ENCODE measurements at places on chromosomes 11 and 22. TPM values are rescaled to one million over a fixed set of nuclear protein-coding genes. Genes with fewer than 3 reads are reported as not detected.

The CCDC89 gene
- 2.8 TPM for total RNA-seq

The GUCY1A2 gene
- 0.16 TPM for total RNA-seq

The C11orf52 gene
- 0.33 TPM for total RNA-seq

The DRICH1 gene
- not detected for total RNA-seq

The CATSPER1 gene
- 3.0 TPM for total RNA-seq

The SELENOH gene
- total RNA-seq: 183 TPM

The MS4A14 gene
- total RNA-seq: not detected

The KRTAP5-10 gene
- total RNA-seq: not detected

The CRYBB3 gene
- not detected for total RNA-seq

The DGAT2 gene
- 0.24 TPM for total RNA-seq

DNA sequence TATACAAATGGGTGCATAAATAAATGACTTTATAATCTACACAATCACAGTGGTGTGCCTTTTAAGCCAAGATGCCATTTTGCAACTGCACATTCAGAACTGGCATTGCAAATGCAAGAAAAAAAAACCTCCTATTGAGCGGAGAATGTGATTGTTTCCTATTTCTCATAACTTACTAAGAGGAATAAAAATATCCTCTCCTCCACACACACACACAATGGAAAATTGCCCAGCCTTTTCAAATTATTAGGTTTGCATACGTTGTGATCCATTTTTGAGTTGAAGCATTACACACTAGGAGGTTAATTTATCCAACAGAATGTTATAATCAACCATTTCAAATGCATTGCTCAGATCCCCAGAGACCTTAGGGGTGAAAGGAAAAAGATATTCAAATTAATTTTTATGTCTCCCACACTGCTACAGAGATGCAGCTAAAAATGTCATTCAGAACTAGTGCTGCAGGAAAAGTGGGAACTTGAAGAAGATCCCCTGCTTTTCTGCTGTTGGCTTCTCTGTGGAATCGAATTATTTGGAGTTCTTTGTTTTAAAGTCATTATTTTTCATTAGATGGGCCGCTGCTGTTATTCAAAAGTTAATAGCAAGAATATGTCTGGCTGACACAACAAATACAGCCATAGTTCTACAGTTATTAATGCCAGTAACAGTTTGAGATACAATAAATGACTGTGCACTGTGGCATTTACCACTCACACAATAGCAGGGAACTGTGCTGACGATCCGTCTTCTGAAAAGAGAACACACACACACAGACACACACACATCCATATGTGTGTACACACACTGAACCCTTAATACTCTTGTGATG lies 299.9 kb upstream of the ANO5 start:
- no peaks in the 10 kb centered on the region for H3K36me3 ChIP-seq
- DNase-seq: no peak
- no peak overlapping the region for H3K27ac ChIP-seq
- peaks cover 2% of the 10 kb centered on the region for H3K27me3 ChIP-seq
- H3K4me3 ChIP-seq: no peak overlapping the region
- no peaks in the 10 kb centered on the region for H3K4me1 ChIP-seq

DNA sequence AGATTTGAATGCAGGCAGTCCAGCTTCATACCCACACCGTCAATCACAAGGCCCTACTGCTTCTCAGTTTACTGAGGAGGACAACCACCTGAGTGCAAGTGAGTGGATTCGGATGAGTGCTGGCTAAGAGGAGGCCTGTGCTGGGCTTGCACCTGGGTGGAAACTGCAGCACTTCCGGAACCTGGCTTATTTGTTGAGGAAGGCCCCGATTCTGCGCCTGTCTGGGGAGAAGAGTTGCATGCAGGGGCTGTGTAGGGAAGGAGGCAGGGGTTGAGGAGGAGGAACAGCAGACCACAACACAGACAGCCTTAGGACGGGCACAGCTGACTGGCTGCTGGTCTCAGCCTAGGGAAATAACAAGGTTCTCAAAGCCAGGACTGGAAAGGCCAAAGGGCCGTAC lies 20.8 kb downstream of the ABTB2 start:
- DNase-seq: no peak
- no peaks in the 10 kb centered on the region for H3K36me3 ChIP-seq
- H3K4me3 ChIP-seq: no peak overlapping the region
- H3K4me1 ChIP-seq: peaks cover 15% of the 10 kb centered on the region

GRCh38 chr22:19035474-19036228 lies 86.6 kb downstream of the DGCR2 start:
- peaks cover 7% of the 10 kb centered on the region for H3K27me3 ChIP-seq
- H3K36me3 ChIP-seq: no peaks in the 10 kb centered on the region
- H3K4me3 ChIP-seq: no peak overlapping the region
- no peaks in the 10 kb centered on the region for H3K4me1 ChIP-seq

DNA sequence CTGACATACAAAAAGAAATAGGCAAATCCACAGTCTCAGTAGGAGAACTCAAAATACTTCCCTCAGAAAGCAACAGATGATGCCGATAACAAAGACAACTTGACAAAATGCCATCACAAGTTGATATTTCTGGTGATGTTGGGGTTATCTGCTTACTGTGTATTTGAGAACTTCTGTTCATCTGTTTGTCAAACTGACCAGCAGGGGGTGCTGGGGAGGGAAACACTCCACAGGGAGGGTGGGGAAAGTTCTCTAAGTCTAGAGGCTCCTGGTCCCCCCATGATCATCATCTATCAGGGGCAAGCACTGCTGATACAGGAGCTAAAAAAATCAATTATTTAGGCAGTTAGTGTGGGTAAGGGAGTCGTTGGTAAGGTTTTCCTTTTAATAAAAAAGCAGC lies 19.2 kb downstream of the GLYATL1 start:
- no peak overlapping the region for H3K27ac ChIP-seq
- peaks cover 12% of the 10 kb centered on the region for H3K27me3 ChIP-seq
- peaks cover 5% of the 10 kb centered on the region for H3K4me1 ChIP-seq
- H3K36me3 ChIP-seq: no peaks in the 10 kb centered on the region

DNA sequence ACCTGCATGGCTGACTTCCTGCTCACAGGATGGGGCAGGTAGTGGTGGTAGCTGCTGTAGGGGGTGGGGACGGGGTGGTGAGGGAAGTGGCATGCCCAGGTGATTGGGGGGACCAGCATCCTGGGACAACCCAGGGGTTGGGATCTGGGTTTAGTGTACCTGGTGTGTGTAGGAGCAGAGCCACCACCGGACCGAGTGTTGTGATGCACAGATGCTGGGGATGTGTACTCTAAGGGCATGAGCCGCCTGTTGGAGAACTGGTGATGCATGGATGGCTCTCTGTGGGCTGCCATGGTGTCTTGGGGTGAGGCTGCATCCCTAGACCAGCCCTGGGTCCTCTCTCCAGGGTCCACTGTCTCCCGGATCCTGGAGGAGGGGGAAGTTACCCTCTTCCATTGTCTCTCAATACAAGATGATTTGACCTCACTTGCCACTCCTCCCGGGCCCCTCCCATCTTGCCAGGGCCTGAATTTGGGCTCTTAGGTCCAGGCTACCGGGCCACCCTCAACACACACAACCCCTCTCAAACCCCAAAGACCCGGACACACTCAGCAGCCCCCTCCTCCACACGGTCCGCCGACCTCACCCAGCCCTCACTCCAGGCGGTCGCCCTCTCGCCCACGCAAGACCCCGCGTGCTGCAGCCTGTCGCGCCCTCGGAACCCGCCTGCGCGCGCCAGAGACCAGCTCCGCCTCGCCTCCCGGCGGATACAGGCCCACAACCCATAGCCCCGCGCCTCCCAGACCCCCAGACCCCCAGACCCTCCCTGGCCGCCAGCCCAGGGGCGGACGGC lies 619 bp downstream of the LRRC75B start:
- H3K27ac ChIP-seq: peak overlapping the region; percentile 38
- H3K36me3 ChIP-seq: no peaks in the 10 kb centered on the region
- DNase-seq: no peak
- peak overlapping the region; percentile 86 for H3K4me3 ChIP-seq
- H3K4me1 ChIP-seq: no peaks in the 10 kb centered on the region

DNA sequence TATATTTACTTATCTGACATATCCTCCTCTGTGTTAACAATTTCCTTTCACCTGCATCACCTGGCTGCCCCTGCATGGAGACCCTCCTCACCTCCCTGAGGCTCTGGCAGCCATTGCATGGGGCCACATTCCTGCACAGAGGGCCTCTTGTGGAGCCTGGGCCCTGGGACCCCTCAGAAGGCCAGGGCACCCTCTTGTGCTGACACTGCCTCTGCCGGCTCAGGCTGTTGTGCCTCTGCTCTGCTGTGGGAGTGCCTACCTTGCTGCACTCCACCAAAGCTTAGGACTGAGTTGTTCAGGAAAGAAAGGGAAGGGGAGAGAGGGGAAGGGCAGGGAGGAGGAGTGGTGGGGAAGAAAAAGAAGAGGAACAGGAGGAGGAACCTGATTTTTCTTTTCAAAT lies 194.5 kb downstream of the ADAMTS15 start:
- no peaks in the 10 kb centered on the region for H3K36me3 ChIP-seq
- no peak for DNase-seq

- no peaks in the 10 kb centered on the region for H3K27me3 ChIP-seq
- peaks cover 46% of the 10 kb centered on the region for H3K4me1 ChIP-seq
- H3K36me3 ChIP-seq: peaks cover 70% of the 10 kb centered on the region
- no peak overlapping the region for H3K4me3 ChIP-seq
Observed at GRCh38 chr11:36447514-36447913, 62.6 kb downstream of the TRAF6 start.

GRCh38 chr22:19535001-19535400 lies 10.8 kb upstream of the CLDN5 start:
- no peaks in the 10 kb centered on the region for H3K4me1 ChIP-seq
- no peaks in the 10 kb centered on the region for H3K36me3 ChIP-seq
- H3K4me3 ChIP-seq: no peak overlapping the region
- no peak overlapping the region for H3K27ac ChIP-seq

DNA sequence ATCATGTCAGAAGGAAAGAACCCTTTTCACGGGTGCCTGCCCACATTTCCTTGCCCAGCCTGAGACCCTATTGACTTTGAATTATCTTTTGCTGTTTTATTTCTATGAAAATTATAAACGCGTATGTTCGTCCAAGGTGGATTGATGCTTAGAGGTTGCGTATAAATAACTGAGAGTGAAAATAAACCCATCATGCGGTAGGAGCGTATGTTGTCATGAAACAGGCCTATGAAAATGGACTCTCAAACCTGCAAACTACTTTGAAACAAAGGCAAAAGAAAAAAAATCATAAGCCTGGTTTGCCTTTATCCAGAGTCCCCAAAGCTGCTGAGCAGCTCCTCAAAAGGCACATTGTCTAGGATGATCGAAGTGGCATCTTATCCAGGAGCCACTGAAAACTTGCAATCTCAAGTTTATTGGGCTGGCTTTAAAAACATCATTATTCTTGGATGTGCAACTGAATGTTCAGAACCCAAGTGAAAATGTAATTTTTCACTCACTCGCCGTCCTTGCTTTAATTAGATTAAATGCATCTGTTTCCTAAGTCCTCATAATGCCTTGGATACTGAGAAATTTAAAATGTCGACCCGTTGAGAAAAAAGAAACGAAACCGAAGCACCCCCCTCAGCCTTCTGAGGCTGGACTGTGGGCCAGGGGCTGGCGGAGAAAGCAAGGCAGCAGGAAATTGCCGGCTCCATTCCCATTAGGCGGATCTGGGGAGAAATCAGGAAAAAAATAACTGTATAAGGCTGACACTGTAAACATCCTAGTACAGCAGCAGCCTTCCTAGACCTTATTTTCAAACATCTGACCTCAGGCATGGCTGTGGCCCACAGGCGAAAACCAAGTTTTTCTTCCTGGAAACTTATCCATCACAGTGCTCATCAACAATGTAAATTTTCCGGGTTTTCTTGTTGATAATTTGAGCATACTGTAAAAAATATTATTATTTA lies 82.9 kb upstream of the PPARA start:
- H3K4me3 ChIP-seq: peak overlapping the region; percentile 85
- peaks cover 60% of the 10 kb centered on the region for H3K4me1 ChIP-seq
- peaks cover 11% of the 10 kb centered on the region for H3K36me3 ChIP-seq

GRCh38 chr11:31412946-31413345 lies 43.3 kb downstream of the DNAJC24 start:
- peaks cover 21% of the 10 kb centered on the region for H3K4me1 ChIP-seq
- peak; percentile 50 for DNase-seq
- no peak overlapping the region for H3K4me3 ChIP-seq
- H3K36me3 ChIP-seq: peaks cover 26% of the 10 kb centered on the region
- no peak overlapping the region for H3K27ac ChIP-seq

DNA sequence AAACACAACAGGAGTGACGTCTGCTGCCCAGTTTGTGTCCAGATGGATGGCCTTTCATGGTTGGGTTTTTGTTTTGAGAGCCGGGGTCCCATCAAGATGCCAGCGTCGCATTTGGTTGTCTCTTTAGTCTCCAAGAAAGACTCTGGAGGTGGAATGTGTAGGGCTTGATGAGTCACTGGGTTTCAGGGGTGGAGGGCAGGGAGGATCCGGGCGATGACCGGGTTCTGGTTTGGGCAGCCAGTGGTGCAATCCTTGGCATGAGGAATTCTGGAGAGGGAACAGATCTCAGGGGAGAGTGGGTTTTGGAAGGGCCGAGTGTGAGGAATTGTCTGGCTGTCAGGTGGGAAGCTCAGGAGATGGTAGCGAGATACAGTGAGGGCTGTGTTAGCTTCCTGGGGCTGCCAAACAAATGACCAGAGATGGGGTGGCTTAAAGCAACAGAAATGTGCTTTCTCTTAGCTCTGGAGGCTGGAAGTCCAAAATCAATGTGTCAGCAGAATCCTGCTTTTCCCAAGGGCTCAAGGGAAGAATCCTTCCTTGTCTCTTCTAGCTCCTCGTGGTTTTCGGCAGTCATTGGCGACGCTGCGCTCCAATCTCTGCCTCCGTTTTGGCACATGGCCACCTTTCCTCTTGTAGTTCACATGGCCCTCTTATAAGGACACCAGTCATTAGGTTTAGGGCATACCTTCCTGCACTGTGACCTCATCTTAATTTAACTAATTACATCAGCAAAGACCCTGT lies 26.4 kb upstream of the PPFIA1 start:
- peaks cover 32% of the 10 kb centered on the region for H3K27me3 ChIP-seq
- no peak overlapping the region for H3K4me3 ChIP-seq
- no peak for DNase-seq
- H3K27ac ChIP-seq: no peak overlapping the region
- no peaks in the 10 kb centered on the region for H3K36me3 ChIP-seq
- peaks cover 27% of the 10 kb centered on the region for H3K4me1 ChIP-seq

DNA sequence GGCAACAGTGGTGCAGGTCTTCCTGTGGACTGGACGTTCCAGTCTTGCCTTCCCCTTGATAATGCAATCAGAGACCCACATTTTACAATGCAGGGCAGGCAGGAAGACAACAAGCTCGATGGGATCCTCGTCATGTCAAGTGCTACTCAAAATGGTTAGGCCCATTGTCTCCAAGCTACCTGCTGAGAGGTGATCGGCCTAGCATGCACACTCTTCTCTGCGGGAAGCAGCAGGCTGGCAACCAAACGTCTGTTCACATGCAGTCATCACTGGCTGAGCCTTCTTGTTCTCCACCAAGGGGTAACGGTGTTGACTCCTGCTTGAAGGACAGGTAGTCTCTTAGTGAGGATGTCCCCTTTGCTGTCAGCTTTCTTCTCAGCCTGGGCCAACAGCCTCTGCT lies 25.5 kb upstream of the CD82 start:
- H3K4me3 ChIP-seq: no peak overlapping the region
- no peak overlapping the region for H3K27ac ChIP-seq
- no peak for DNase-seq
- no peaks in the 10 kb centered on the region for H3K4me1 ChIP-seq
- no peaks in the 10 kb centered on the region for H3K36me3 ChIP-seq

- DNase-seq: peak; percentile 76
- peaks cover 12% of the 10 kb centered on the region for H3K36me3 ChIP-seq
- H3K27ac ChIP-seq: peak overlapping the region; percentile 76
- H3K4me3 ChIP-seq: peak overlapping the region; percentile 97
- H3K27me3 ChIP-seq: peaks cover 2% of the 10 kb centered on the region
Observed at GRCh38 chr22:35838855-35839576, 121.3 kb downstream of the APOL5 start.

Measured in HFFc6 (cell line).